ENCODE measurements at places on chromosomes 16 and 17.

- H3K4me3 ChIP-seq, result no peak overlapping the region
- H3K27me3 ChIP-seq, result no peaks in the 10 kb centered on the region
- H3K4me1 ChIP-seq, result peaks cover 64% of the 10 kb centered on the region
- no peak overlapping the region for H3K27ac ChIP-seq
- H3K36me3 ChIP-seq, result no peaks in the 10 kb centered on the region
These were observed 6.7 kb downstream of the CLEC16A start for GRCh38 chr16:10951026-10951425.

GRCh38 chr16:66287926-66288325 is 78.6 kb upstream of the CDH5 start:
- H3K27ac ChIP-seq, result no peak overlapping the region
- H3K4me1 ChIP-seq, result no peaks in the 10 kb centered on the region
- peaks cover 11% of the 10 kb centered on the region for H3K27me3 ChIP-seq

GRCh38 chr17:16287563-16288027 is 65.7 kb downstream of the CENPV start:
- peaks cover 20% of the 10 kb centered on the region for H3K36me3 ChIP-seq
- H3K4me1 ChIP-seq, result peaks cover 50% of the 10 kb centered on the region
- H3K4me3 ChIP-seq, result peak overlapping the region; percentile 72
- DNase-seq, result peak; percentile 30
- H3K27me3 ChIP-seq, result no peaks in the 10 kb centered on the region
- peak overlapping the region; percentile 96 for H3K27ac ChIP-seq

DNA sequence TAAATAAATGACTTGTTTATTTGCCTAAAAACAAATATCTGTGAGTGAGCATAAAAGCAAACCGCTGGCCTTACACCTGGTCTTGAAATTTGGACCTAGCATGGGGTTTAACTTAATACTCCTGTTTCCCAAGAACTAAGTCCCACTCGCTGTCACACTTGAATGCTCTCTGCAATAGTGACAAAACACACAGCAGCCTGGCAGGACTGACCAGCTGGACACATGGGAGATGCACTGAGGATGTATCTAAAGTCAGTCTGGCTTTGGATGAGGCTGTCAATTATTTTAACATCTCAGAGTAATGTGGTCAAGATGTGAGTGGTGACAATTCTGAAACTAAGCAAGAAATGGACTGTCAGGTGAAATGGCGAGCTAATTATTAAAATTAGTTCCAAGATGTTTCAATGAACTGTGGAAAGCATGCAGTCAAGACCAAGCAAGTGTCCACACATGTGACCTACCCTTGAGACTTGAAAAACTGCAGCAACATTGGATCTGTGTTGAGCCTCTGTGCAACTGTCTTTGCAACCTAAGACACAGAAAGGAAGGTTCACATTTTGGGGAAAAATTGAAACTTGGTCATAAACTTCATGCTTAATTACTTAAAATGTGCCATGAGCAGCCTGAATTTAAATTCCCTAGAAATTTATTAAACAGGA is 16.6 kb downstream of the LITAFD start:
- H3K27ac ChIP-seq, result no peak overlapping the region
- no peaks in the 10 kb centered on the region for H3K27me3 ChIP-seq
- peaks cover 81% of the 10 kb centered on the region for H3K36me3 ChIP-seq
- no peak overlapping the region for H3K4me3 ChIP-seq
- no peak for DNase-seq
- H3K4me1 ChIP-seq, result no peaks in the 10 kb centered on the region

DNA sequence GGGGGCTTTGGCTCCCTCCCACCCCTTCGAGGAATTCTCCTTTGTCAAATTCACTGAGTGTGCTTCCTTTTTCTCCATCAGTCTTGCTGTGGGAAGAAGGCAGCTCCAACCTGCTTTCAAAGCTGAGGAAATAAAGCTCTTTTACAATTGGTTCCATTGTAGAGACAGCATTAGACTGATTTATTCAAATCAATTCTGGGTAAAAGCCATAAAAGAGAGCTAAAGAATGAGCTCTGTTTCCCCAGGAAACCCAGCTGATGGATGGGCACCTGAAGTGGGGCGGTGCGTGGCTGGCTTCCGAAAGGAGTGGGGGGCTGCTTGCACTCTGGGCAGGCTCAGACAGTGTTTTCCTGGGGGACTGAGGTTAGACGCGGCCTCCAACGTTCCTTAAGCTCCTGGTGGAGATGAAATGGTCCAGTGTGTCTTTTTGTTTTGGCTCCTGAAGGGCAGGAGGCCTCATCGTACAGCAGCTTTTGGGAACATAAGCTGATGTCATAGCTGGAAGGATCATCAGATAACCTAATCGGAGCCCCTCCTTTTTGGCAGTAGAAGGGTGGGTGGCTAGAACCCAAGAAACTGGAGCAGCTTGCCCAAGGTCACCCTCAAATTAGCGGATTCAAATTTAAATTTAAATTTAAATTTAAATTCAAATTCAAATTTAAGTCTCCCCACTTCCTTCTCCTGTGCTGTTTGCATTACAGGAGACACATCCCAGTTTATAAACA is 128.5 kb upstream of the EEF2KMT start:
- no peak for DNase-seq
- H3K36me3 ChIP-seq, result no peaks in the 10 kb centered on the region
- H3K27me3 ChIP-seq, result peaks cover 6% of the 10 kb centered on the region
- no peak overlapping the region for H3K27ac ChIP-seq
- no peaks in the 10 kb centered on the region for H3K4me1 ChIP-seq
